Activated CD8-positive, alpha-beta memory T cell treated with anti-CD3 and anti-CD28 coated beads, Interleukin-2, amount 50 U/mL, for 4 hours (primary cell): ENCODE measurements at places on chromosomes 1 and 21.

- DNase-seq = no peak
Observed at GRCh38 chr1:231165371-231165770, 3.5 kb downstream of the TRIM67 start.

GRCh38 chr1:23224739-23225648, 7.7 kb upstream of the HTR1D start:
- DNase-seq = no peak

- no peak for DNase-seq
Observed at GRCh38 chr1:19735440-19736127, 64.1 kb downstream of the TMCO4 start.

GRCh38 chr1:22250724-22251123, 107.8 kb upstream of the WNT4 start:
- DNase-seq = no peak

GRCh38 chr1:183783342-183783741, 21.6 kb upstream of the RGL1 start:
- DNase-seq = no peak

DNA sequence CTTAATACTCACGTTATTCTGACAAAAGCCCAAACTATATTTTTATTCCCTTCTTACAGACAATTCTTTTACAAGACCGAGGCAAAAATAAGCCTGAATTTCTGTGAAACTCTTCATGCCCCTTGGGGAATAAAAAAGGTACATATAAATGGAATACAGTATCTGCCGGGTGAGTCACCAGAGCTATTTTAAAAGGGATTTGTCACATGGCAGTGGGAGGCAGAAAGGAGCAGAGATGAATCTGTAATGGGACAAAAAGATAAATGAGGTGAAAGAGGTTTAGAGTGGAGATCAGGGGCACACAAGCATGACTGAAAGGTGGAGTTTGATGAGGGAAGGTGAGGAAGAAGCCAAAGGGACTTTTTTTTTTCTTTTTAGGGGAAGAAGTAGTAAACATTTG, 8.8 kb downstream of the XCL1 start:
- DNase-seq = no peak

DNA sequence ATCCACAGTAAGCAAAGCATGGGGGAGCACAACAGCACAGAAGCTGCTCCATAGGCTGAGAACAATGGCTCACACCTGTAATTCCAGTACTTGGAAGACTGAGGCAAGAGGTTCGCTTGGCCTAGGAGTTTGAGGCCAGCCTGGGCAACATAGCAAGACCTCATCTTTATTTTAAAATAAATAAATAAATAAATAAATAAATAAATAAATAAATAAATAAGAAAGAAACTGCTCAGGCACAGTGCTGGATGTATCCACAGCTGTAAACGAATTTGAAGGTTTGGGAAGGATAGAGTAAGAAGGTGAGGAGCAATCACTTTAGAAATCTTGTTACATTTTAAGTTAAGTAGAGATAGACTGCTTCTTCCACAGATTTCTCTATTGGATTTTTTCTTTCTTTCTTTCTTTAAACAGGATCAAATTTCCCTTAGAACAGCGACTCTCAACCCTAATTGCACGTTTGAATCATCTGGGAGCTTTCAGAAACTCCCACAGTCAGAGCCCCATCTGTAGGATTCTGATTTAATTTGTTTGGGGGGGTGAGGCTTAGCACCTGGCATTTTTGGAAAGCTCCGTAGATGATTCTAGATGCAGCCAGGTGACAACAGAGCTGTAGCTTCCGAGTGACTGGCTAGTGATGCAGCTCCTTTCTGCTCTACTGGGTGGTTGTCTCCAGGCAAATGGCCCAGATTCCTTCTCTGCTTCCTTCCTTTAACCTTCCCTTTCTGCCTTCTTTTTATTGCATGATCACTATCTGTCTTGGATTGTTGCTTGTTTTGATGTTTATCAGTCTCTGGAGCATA, 53.5 kb downstream of the S1PR1 start:
- no peak for DNase-seq

DNA sequence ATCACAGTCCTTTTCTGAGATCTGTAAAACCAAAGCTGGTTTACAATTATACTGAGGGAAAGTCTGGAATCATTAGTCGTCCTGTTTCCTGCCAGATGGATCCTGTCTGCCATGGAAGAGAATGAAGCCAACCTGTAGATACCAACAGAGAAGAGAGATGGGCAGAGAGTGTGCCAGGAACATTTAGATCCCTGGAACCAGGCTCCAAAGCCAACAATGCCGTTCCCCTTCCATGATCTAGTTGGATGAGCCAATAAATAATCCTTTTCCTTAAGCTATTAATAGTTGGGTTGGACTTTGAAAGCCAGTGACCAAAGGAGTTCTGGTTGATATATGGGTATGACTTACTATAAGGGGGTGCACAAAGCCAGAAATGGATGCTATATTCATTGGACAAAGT, 15.0 kb downstream of the CAPN8 start:
- DNase-seq = no peak

DNA sequence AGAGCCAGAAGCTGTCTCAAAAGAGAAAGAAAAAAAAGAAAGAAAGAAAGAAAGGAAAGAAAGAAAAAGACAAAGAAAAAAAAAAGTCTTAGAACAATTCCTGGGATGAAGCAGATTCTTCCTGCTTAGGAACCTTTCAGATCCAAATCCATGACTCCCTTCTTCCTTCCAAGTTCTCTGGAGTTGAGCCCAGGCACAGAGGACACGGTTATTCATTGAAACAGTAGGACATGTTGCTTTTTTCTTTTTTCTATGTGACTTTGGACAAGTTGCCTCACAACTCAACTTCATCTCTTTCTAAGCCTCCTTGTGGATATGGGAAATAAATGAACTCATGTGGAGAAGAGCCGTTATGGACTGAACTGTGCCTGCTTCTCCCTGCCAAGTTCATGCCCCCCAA, 14.7 kb upstream of the TNFRSF8 start:
- no peak for DNase-seq

GRCh38 chr21:45545691-45546531, 3.7 kb upstream of the SLC19A1 start:
- no peak for DNase-seq

GRCh38 chr1:109253803-109254620, 4.7 kb downstream of the CELSR2 start:
- no peak for DNase-seq

DNA sequence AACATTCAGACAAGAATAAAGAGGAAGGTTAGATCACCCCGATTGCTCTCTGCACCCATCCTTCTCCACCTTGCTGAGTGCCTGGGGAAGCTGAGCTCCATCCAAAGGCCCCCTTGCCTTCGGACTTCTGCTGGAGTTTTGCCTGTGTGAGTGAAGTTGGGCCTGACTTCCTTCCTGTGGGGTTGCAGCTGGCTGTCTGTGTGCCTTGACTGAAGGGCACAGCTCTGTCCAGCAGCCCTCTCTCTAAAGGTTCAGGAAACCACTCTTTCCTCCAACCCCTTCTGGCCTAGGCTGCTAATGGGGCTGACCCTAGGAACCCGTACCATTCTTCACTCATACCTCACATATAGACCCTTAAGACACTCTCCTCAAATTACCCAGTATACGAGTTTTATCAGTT, 173.4 kb upstream of the HMCN1 start:
- no peak for DNase-seq

- DNase-seq = no peak
Observed at GRCh38 chr1:201714542-201715329, 114.2 kb upstream of the IPO9 start.

DNA sequence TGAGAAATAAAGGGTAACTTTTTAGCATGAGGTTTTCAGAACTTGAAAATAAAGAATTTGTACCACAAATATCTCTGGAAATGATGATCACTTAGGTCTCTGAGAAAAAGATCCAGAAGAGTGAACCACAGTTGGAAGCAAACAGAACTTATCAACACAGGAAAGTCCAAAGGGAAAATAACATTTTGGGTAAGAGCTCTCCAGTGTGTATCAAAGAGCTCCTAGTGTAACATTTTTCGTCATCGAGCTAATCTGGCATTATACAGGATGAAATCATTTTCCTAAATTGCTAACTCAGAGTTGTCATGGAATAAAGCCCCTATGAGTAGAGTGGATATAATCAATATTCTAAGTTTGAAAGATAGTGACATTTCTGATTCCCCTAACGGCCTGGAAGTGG, 104.0 kb downstream of the LMO4 start:
- no peak for DNase-seq

DNA sequence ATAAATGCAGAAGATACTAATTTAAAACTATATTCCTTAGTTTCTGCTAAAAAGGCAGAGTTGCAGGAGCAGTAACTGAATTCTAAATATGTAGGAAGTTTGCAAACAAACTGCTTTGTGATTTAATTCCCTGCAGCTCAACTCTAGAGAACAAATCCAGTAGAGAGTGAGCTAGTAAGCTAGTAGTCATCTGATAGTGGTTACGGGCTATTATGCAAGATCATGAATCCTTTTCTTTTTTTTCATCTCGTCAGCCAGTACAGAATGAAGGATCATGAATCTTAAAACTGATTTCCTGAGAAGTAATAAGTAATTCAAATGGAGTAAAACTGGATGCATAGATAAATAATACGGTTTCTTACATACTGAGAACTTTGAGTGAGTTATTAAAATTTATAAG, 3.3 kb downstream of the DPH5 start:
- no peak for DNase-seq

- no peak for DNase-seq
Observed at GRCh38 chr1:235646463-235646862, 3.1 kb downstream of the GNG4 start.

- DNase-seq = no peak
Observed at GRCh38 chr1:55612988-55613387, 397.8 kb upstream of the USP24 start.

DNA sequence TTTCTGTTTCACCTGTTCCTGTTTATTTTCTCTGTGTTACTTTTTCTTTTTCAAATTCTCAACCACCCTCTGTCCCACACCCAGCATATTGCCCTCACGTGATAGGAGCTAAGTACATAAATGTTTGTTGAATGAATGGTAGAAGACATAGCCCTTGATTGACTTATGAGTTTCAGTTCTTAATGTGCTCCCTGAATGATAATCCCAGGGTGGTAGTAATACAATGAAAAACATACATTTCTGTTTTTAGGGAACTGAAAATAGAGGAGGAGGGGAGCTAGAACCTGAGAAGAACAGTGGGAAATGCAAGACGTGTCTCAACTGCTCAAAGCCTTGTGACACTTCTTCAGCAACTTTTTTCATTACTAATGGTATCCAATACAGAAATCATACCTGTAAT, 147.1 kb downstream of the SPATA46 start:
- DNase-seq = no peak

GRCh38 chr1:51616490-51616889, 402 bp upstream of the OSBPL9 start:
- no peak for DNase-seq

DNA sequence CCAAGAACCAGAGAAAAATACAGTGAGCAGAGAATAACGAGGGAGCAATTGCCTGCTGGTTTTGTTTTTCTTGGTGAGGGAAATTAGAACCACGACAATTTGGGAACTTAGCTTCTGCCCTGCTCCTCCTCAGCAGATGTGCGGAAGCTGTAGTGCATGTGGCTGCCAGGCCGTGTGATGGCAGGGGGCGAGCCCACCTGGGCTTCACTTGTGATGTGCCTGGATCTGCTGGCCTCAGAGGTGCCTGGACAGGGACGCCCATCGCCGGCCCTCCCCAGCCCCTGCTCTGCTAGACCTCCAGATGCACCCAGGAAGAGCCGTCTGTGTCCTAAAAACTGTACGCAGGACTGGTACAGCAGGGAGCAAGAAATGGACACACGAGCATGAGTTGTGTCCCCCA, 28.5 kb upstream of the C1orf174 start:
- DNase-seq = no peak

- no peak for DNase-seq
Observed at GRCh38 chr1:171581226-171581625, 40.8 kb upstream of the MYOCOS start.

- no peak for DNase-seq
Observed at GRCh38 chr1:6180268-6180706, at the start of gene CHD5. Gene CHD5 (minus strand): TSS chr1:6180321. CDS start chr1:6180023, 298 bp downstream.

GRCh38 chr1:235500971-235501540, 3.2 kb downstream of the B3GALNT2 start:
- DNase-seq = no peak

- no peak for DNase-seq
Observed at GRCh38 chr1:181018901-181019681, 3.6 kb downstream of the STX6 start.

DNA sequence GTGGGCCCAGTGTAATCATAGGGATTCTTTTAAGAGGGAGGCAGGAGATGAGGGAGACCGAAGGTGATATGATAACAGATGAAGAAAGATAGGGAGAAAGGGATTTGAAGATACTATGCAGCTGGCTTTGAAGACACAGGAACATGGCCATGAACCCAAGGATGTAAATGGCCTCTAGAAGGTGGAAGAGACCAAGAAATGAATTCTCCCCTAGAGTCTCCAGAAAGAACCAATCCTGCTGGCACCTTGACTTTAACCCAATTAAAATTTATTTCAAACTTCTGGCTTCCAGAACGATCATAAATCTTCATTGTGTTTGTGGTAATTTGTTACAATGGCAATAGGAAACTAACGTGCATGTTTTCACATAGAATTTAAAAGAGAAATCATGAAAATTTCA, 95.0 kb upstream of the GORAB start:
- no peak for DNase-seq

DNA sequence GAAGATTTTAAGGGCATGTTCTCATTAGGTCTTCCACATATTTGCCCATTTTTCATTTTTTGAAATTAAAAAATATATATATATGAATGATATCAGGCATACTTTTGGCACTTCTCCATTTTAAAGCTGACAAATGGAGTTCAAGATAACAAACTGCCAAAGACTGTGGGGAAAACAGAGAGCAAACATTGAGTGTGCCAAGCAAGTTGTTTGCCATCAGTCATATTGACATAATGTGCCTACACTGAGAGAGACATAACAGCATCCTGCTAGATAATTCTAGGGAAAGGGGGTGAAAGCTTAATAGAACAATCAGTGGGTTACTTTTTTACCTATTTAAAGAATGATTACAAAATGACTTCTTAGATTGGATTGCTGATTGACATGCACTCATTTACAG, 529.4 kb upstream of the CXADR start:
- DNase-seq = no peak

DNA sequence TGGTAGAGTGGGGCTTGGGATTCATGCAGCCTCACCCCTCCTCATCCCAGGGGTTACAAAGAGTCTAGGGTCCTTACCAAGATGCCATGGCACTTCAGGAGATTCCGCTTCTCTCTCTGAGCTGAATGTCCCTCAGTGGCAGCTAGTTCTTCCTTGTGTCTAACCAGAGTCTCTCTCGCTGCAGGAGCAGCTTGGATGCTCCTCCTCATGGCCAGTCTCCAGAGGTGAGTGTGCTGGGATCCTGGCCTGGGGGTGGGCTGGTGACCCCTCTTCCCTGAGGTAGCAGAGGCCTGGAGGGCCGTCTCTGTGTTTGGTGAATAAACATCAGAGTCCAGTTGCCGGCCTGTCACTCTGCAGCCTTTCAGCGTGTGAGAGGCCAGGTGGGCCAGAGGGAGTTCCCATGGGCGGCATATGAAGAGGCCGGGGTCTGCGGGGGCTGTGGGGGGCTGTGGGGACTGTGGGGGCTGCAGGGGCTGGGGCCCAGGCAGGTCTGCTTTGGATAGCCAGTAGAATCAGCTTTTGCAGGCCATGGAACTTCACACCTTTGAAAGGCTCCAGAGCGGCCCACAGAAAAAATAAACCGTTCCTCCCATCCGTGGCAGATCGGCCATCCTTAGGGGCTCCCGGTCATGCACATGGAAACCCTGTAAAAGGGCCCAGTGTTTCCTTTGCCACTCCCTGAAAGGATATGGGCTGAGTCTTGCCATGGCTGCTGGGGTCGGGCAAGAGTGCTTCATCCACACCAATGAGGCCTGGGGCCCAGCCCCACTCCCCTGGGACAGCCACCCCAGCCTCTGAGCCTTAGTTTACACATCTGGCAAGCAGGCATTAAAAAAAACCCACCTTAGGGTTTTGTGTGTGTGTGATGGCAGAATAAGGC, 256.4 kb downstream of the FOXD2 start:
- DNase-seq = no peak
